Pulmonary artery endothelial cell (primary cell): ENCODE measurements at places on chromosomes 7 and 10. TPM values are rescaled to one million over a fixed set of nuclear protein-coding genes. Genes with fewer than 3 reads are reported as not detected.

GRCh38 chr10:98344589-98345038, 70.4 kb downstream of the PYROXD2 start:
- DNase-seq = peak; percentile 40

Gene SEC23IP
- total RNA-seq = 21.0 and 27.3 TPM in 2 replicates

DNA sequence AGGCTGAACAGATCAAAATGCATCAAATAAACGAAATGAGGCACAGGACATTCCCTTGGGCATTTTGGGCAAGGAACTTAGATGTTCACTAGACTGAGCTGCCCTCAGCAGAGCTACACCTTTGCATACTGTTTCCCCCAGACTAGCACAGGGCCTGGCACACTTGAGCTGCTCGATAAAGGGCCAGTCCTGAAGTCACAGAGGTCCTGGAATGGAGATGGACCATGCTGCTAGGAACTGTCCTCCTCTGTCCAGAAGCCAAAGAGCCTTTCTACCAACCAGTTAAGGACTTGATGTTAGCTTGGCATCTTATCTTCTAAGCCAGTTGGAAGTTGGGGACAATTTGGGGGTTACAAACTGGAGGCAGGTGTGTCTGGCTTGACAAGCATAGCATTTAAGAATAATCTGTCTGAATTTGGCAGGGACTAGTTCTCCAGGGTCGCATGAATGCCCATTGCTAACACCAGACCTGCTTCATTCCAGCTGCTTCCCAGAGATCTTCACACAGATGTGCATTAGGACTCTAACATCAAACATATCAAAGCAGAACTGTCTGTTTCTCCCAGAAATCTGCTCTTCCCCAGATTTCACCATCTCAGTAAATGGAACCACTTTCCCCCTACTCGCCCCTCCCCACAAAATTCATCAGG, 152.2 kb upstream of the PDE1C start:
- DNase-seq = no peak

DNA sequence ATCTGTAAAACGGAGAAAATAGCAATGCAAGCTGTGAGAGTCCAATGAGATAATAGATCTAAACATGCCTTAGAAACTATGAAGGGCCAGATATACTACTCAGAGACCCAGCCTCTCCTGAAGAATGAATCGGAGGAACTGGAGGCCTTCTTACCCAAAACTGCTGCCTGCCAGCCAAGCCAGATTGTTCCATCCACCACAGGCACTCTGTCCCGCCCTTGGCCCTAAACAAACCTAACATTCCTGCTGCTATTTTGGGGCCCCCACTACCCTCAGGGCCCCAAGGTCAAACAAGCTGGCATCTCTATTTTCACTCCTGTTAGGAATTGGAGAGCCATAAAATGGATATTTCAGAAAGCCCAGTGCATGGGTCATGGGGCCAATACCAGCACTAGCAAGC, 48.0 kb upstream of the HMX3 start:
- DNase-seq = no peak

DNA sequence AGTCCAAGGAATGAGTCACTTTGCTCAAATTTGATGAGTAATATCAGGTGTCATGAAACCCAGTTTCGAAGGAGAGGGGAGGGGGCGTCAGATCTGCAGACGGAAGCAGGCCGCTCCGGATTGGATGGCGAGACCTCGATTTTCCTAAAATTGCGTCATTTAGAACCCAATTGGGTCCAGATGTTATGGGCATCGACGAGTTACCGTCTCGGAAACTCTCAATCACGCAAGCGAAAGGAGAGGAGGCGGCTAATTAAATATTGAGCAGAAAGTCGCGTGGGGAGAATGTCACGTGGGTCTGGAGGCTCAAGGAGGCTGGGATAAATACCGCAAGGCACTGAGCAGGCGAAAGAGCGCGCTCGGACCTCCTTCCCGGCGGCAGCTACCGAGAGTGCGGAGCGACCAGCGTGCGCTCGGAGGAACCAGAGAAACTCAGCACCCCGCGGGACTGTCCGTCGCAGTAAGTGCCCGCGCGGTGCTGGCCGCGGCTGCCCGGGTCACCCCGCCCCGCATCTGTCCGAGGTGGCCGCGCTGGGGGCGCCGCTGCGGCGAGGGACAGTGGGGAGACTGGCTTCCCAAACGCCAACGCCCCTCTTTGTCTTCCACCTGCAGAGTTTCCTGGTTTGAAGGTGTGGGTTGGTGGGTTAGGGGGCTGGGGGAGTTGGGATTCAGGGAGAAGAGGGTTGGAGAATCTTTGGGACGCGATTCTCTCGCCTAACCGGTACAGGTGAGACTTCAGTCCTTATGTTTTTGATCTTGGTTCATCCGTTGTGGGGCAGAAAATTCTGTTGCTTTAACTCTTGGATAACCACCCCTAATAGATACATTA, at the start of gene TAC1:
Gene TAC1 (plus strand): TSS at position 351 of the 829 bp plus-strand sequence. CDS start 527 bp downstream, outside the sequence.
- DNase-seq = no peak

Gene C7orf33
- total RNA-seq = not detected in 2 replicates

DNA sequence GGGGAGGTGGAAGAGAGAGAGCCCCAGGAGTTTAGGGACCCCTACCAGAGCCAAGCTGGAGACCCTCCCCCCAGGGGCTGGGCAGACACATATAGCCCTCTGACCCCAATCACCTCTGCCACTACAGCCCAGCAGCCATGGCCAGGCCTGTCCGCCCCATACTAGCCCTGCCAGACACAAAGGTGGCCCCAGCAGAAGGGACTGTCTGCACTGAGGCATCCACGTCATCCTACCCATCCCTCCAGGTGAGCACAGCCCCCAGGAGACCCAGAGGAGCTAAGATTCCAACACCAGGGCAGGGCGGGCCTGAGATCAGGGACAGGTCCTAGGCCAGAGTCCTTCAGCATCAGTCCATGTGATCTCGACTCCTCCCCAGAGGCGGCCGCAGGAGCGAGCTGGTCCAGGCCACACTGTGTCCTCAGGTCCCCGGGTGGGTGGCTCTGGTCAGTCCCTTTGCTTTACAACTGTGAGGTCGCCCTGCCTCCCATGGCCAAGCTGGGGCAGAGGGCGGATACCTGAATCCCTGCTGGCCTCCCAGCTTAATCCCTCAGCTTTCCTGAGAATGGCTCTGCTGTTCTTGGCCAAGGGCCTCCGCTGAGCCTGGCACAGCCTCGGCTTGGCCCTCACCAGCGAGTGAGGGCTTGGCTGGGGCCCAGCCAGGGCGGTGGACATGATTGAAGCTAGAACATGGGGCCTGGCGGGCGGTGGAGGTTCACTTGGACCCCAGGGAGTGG, 14.3 kb upstream of the ELN start:
- no peak for DNase-seq

Gene GCK
- 0.26 and 0.39 TPM in 2 replicates for total RNA-seq

GRCh38 chr7:82998436-82998835, 164.2 kb downstream of the PCLO start:
- DNase-seq = no peak

Gene PDE6C
- total RNA-seq = not detected in 2 replicates

Gene SNX10
- total RNA-seq = 0.20 and 0.39 TPM in 2 replicates

DNA sequence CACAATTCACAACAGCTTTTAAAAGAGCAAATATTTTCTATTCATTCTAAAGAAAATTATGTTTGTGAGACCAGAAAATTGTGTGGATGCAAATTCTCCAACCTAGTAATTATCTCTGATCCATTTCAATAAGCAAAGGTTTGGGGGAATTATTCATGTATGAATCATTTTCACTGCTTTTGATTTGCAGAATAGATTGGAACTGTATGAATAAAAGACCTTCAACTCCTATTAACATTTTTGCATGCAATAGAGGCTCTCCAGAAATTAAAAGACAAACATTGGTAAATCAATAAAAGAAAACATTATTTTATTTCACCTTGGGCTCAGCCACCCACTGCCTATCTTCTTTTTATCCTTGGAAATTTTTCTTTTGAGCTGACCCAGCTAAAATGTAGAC, 43.5 kb downstream of the FEZF1 start:
- no peak for DNase-seq

GRCh38 chr7:115933471-115933870, 97.1 kb downstream of the TFEC start:
- no peak for DNase-seq

- peak; percentile 76 for DNase-seq
Observed at GRCh38 chr7:102836191-102836919, 76.4 kb upstream of the LRRC17 start.

Gene CTAGE15
- 0.13 and 0.28 TPM in 2 replicates for total RNA-seq

DNA sequence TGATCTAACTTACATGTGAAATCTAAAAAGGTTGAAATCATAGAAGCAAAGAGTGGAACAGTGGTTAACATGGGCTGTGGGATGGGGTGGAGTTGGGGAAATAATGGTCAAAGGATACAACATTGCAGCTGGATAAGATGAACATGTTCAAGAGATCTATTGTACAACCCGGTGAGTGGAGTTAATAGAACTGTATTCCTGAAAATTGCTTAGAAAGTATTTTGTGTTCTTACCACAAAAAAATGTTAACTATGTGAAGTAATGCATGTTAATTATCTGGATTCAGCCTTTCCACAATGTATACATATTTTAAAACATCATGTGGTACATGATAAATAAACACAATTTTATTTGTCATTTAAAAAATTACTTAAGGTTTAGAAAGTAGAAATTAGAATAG, 271.0 kb upstream of the LRRTM3 start:
- no peak for DNase-seq

GRCh38 chr7:69518705-69519077, 79.6 kb upstream of the AUTS2 start:
- no peak for DNase-seq
